Cardiac fibroblast (primary cell): ENCODE measurements at places on chromosomes 11 and 22.

DNA sequence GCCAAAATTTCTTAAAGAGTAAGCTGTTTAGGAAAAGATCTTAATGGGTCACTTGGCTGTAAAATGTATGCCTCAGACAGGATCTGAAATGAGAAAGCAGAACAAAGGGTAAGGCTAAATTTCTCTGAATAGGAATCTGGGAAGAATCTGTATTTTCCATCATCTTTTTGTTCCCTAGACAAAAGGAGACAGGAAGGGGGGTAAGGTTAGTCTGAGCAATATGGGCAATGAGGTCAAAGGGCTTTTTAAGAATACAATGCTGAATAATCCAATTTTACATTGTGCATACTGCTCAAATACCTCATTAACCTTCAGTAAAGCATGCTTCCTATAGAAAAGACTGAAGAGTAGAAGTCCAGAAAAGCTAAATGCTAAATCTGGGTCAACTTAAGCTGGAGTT, 34.6 kb downstream of the CLDN25 start:
- no peak for DNase-seq

DNA sequence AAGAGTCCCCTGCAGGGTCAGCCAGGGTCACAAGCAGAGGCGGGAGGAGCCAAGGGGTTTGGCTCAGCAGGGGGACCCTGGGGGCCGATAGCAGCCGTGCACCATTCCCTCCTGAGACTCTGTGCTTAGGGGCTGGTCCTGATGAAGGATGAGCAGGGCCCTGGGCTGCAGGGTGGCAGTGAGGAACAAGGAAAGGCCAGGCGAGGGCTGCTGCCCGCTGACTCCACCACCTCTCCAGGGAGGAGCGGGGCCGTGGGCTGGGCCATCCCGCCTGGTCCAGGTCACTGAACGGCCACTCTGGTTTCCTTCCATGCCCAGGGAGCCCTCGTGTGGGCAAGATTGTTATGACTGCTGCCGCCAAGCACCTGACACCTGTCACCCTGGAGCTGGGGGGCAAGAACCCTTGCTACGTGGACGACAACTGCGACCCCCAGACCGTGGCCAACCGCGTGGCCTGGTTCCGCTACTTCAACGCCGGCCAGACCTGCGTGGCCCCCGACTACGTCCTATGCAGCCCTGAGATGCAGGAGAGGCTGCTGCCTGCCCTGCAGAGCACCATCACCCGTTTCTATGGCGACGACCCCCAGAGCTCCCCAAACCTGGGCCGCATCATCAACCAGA, 9.2 kb upstream of the NDUFS8 start:
- peak; percentile 38 for DNase-seq

DNA sequence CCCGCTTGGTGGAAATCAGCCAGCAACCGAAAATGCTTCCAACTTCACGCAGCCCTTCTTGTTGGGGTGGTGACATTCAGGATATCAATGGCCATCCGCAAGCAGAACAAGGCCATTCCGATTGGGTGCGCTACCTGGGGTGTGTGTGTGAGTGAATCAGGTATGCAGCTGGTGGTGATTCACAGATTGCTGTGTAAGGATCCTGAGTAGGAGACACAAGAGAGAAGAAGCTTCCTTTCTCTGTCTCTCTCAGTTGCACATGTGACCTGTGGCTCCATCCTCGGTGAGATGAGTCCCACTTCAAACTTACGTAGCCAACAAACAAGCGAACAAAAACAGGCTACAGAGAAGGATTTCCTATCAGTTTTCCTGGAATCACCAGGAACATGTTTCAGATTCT, 9.6 kb upstream of the TMEM184B start:
- DNase-seq = no peak

GRCh38 chr11:1921574-1922141, 2.2 kb downstream of the TNNT3 start:
- DNase-seq = peak; percentile 93

DNA sequence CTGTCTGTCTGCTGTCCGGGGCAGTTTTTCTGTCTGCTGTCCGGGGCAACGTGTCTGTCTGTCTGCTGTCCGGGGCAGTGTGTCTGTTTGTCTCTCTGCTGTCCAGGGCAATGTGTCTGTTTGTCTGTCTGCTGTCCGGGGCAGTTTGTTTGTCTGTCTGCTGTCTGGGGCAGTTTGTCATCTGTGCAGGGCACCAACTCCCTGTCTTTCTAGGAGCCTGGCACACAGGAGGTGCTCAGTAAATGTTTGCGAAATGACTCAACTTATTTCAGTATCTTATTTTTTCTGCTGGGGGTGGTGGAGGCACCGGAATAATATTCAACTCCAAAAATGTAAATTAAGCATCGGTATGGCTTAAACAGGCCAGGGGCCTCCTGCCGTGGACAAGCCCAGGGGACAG, 12.0 kb upstream of the TTLL12 start:
- DNase-seq = no peak

GRCh38 chr11:31764261-31764660, 46.9 kb downstream of the PAX6 start:
- no peak for DNase-seq

- DNase-seq = no peak
Measured at GRCh38 chr11:2651054-2651617, 48.7 kb downstream of the KCNQ1OT1 start.

- peak; percentile 41 for DNase-seq
Measured at GRCh38 chr11:100980156-100980555, 149.5 kb downstream of the PGR start.

DNA sequence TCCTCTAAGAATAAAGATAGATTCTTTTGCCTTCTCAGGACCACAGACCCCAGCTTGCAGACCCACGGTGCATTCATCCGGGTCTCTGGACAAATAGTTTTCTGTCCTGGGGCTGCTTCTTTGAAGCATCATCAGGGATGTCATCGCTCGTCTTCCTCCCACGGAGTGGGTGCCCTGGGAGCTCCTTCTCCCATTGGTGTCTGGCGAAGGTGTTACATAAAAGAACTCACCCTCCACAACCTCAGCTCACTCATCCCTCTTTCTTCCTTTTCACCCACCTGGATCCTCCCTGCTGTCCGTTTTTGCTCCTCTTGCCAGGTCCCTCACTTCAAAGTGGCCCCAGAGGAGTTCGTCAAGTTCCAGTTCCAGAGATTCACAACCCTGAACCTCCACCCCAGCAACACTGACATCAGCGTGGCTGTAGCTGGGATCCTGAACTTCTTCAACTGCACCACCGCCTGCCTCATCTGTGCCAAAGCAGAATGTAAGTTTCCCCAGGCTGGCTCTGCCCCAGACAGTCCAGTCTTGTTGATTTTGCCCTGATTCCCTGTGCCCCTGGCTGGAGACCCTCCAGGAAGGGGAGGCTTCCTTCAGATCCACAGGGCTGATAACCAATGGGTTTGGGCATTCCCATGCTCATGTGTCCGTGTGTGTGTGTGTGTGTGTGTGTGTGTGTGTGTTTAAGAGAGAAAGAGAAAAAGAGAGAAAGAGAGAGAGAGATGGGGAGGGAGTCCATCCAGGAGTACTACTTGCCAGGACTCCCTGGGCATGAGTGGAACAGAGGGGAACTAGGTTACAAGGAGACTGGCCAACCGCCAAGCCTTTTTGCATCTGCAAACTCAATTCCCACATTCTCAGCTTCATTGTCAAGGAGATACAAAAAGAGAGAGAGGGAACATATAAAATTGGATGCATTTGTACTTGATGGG, 204.2 kb upstream of the TBCEL start:
- no peak for DNase-seq

GRCh38 chr11:44943696-44944095, 7.0 kb downstream of the TP53I11 start:
- no peak for DNase-seq

DNA sequence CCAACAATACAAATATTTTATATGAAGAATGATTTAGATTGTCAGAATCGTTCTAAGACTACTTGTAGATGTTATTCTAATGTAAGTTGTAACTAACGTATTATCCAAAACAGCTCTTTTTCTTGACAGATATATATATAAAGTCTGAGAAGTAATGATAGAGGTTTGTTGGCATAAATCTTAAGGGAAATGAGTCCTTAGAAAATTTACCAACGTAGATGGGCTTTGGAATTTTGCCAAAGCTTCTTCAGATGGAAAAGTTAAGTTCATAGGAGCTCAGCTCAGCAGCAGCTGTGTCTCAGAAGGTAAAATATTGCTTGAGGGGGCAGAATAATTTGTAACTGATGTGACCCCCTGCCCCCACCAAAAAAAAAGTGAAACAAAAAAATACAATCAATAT, 66.7 kb downstream of the BID start:
- peak; percentile 45 for DNase-seq

DNA sequence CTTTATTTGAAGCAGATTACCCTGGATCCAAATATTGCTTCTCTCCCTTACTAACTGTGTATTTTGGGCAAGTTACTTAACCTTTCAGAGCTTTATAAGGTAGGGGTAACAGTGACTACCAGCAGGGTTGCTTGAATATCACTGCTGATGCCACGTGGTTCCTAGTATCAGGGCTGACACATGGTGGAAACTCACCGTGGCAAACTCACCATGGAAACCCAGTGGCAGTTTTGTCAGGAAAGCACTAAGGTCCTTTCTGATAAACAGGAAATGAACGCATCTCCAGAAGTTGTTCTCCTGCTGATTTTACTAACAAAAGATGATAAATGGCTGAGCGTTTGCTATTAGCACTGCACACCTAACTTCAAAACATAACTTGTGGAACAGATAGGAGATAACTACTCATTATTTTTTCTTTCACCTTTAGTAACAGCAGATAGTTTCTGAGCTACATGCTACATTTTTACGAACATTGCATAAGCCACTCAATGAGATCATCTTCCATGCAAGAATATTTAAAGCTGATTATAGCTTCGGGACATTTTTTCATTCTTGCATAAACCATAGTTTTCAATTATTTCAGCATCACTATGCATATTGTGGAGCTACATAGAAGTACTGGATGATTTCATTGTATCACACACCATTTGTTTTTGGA, 59.7 kb upstream of the RAG2 start:
- peak; percentile 6 for DNase-seq

- DNase-seq = no peak
Measured at GRCh38 chr11:45671246-45672171, 6.1 kb upstream of the CHST1 start.

DNA sequence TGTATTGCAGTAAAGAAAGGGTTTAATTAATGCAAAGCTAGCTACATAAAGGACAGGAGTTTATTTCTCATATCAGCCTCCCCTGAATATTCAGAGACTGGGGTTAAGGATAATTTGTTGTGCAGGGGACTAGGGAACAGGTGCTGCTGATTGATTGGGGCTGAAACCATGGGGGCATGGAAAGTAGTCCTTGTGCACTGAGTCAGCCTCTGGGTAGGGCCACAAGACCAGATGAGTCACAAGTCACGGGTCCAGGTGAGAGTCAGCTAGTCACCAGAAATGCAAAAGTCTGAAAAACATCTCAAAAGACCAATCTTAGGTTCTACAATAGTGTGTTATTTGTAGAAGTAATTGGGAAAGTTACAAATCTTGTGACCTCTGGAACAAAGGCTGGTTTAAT, 32.9 kb upstream of the SYT13 start:
- no peak for DNase-seq

GRCh38 chr11:69295079-69295994, 1.4 kb downstream of the MYEOV start:
- no peak for DNase-seq

GRCh38 chr11:68043349-68044144, 4.7 kb downstream of the TCIRG1 start:
- DNase-seq = peak; percentile 58

DNA sequence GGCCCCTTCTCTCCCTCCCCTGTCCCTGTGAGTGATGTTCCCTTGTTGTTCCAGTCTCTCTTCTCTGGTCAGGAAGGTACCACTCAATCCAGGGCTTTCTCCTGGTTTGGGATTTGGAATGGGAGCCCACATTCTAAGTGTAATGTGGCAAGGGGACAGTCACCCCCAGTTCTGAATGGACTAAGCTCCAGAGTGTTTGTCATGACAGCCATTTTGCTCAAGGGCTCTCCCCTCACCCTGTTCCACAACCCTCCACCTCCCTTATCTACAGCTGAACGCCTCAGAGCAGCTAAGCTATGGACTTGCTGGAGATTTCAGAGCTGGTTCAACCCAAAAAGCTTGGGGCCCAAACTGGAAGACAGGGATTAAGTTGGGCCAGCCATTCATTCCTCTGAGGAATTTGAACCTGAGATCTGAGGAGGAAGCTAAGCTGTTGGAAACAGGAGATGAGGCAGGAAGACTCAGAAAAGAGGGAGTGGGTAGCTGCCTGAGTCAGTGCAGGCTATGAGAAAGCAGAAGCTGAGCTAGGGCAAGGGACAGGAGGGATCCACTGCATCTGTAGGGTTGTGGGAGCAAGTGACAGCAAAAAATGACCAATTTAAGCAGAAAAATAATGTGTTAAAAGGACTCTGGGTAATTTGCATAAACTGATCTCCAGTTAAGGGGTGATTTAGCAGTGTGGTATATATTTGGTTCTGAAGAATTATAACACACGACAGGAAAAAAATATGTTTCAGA, 22.9 kb upstream of the FCHSD2 start:
- no peak for DNase-seq

DNA sequence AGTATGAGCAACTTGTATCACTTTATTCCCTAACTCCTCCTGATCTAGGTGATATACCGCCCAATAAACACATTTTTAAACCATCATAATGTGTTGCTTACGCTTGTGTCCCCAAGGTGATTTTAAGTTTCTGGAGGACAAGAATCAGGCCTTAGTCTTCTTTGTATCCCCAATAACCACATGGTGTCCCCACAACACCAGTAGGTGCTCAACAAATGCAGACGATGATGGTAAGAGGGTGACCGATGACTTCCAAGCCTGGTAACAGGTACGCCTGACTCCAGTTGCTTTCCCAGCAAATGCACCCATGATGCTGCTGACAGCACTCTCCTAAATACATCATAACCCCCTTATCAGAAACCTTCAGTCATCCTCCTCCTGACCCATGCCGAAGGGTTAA, 64.2 kb downstream of the EFCAB6 start:
- no peak for DNase-seq

DNA sequence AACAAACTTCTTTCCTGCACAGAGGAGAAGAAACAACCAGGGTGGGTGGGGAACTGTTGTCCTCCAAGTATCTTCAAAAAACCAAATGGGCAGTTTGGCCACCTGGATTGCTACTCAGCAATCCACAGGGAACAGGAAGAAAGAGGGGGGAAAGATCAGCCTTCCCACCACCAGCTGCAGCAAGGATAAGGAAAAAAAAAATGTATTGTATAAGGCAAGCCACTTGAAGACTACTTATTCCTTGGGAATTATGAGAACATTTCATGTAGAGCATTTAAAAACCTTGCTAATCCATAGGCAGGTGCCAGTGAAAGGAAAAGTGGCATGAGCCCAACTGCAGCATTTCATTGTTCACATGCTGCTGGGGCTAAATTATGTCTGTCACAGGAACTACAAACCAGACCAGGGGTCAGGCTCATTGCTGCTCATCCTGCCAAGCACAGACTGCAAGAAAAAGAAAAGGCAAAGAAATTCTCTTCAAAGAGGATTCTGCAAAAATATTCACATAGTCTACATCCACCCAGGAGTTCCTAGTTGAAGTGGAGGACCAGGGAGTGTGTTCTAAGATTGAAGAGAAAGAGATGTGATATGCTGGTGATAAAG, 2.2 kb downstream of the RAB30 start:
- no peak for DNase-seq

- no peak for DNase-seq
Measured at GRCh38 chr22:30310881-30311771, 15.6 kb downstream of the TBC1D10A start.
